ENCODE measurements at places on chromosomes 1 and 21. TPM values are rescaled to one million over a fixed set of nuclear protein-coding genes. Genes with fewer than 3 reads are reported as not detected.

DNA sequence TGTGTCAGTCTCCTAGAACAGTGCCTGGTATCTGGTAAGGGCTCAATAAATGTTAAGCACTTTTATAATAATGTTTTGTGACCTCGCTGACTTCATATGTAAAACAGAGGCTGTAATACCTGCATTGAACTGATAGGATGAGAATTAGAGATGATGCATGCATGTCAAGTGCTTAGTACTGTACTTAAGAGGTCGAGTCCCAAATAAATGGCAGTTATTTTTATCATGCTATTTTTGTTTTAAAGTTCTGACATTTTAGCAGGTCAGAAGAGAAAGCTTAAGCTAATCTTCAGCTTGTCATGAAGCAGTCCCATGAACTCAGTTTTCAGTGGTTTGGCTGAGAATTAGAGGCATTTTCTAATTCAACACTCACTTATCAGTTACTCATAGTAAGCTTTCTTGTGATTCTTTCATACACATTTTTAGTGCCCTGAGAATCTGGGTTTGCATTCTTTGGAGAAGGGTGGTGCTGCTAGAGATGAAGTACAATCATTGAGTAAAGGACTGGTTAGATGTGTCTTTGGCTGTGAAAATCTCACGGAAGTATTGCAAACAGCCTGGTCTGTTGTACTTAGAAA lies 75.7 kb upstream of the RAVER2 start:
- no peak for DNase-seq

- DNase-seq: no peak
Measured at GRCh38 chr1:3857791-3858129, 484 bp downstream of the DFFB start.

The BPNT1 gene
- total RNA-seq: 23.8 TPM

The GRHL3 gene
- not detected for total RNA-seq

Data from fibroblast of lung (primary cell).